ENCODE measurements at places on chromosomes 11 and 22.

DNA sequence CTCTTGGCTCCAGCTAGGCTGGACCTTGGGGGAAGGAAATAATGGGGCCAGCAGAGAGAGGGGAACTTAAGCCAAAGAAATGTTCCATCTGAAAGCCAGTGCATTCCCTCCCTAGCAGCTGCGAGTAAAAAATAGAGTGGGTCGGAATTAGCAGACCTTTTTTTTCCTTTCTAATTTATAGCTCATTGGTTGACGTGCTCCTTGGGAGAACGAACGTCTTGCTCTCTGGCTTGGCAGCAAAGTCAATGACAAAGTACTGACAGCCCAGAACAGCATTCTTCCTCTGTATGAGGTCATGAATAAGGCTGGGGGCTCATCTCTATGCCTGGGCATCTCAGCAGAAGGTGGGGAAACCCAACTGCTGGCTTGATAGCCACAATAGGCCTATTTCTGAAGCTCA is 65.0 kb downstream of the SEZ6L start:
- DNase-seq: no peak

DNA sequence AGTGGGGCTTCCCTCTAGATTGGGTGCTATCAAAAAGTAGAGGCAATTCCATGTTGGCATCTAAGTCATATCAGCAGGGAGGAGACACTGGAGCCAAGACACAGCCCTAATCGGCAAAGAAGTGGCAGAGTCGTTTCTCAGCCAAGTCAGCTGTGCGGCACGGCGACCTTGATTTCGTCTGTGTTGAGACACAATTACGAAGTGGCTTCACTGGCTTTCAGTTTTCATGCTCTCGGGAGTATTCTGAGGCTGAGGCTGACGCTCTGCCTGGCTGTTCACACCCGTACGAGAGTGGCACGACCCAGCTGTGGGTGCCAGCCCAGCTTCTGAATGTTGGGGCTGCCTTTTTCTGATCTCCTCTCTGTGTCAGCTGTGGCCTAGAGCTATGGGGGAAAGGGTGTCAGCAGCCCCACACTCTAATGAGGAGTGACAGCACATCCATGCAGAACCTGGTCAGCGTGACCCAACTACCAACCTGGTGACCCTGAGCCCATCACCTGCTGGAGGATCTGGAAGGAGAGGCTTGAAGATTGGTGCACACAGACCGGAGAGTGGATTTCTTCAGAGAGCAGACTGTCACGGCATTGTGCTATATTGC is 105.7 kb upstream of the TMEM45B start:
- DNase-seq: no peak

DNA sequence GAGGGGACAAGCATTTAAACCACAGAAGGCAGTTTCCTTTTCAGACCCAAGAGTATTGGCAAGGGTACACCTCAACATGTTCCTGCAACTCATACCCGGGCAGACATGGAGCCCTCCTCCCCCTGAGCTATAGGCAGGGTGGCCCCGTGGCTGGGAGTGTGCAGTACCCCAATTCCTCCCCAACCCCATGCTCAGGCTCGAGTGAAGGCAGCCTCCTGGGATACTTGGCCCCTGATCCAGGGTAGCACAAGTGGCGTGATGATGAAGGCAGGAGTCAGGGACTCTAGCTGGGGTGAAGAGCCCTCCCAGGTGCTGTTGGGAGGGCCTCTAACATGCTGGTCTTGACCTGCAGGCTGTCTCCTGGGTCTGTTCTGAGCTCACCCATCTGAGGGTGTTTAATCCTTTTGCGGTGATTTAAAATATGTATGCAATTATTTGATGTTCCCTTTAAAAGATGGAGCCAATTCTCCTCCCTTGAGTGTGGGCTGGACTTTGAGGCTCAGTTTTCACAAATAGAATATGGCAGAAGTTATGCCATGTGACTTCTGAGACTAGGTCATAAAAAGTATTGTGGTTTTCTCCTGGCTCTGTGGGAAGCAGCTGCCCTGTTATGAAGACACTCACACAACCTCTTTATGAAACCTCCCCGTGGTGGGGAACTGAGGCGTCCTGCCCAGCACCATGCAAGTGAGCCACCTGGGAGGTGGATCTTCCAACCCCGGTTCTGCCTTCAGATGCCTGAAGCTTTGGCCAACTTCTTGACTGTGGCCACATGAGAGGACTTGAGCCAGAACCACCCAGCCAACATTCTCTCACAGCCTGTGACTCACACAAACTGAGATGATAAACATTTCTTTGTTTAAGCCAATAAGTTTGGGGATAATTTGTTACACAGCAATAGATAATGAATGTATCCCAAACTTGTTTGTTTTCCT is 54.7 kb upstream of the NECTIN1 start:
- no peak for DNase-seq

GRCh38 chr22:41043722-41044121 is 48.7 kb upstream of the EP300 start:
- no peak for DNase-seq

- DNase-seq: no peak
These were observed 2.7 kb upstream of the PPARA start for GRCh38 chr22:46147471-46148267.

DNA sequence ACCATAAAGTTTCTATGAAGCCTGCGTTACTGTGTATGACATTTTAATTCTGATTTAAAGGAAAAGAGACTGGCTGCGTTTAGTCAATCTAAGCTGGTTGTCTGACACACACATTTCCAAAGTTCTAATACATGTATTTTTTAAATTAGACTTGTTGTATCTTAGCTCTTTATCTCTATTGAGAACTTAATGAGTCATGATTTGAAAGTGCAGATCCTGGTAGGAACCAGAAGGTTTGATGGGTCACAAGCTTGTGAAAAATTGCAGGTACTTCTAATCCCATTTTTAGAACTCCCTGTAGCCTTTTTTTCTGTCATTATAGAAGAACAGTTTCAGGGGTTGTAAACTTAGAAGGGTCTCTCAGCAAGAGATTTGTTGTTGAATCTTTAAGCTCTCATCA is 210.3 kb downstream of the DDX10 start:
- DNase-seq: no peak

GRCh38 chr11:3341298-3341697 is 37.6 kb downstream of the ZNF195 start:
- peak; percentile 24 for DNase-seq

- no peak for DNase-seq
These were observed 191.8 kb upstream of the NTM start for GRCh38 chr11:131178596-131178995.

DNA sequence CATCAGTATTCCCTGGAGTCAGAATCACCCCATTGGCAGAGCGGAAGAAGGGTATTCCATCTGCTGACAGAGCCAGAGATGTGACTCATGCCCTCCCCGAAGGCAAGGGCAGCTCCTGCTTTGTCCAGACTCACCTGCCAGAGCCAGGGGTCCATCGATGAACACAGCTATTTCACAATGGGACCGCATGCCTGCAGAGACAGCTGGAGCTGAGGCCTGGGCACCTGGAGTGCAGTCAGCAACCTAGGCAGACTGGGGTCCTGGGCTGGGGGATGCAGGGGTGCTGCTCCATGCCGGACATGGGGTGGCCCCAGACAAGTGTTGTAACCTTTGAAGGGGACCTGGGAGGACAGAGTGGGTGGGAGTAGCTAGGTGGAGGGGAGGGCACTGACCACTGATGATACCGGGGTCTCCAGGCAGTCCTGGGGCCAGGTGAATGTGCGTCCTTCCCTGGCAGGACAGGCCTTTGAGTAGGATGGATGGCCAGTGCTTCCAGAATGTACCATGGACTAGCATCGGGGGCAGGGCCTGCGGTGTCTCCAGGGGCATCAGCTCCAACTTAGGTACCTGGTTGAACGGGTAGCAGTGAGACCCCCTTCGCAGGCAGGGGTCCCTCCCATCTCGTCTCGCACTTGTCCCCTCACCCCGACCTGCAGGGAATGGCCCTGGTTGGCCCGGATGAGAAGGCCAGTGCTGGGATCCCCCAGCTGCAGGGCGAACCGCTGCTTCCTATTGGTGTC is 1.7 kb downstream of the TRPT1 start:
- peak; percentile 19 for DNase-seq

DNA sequence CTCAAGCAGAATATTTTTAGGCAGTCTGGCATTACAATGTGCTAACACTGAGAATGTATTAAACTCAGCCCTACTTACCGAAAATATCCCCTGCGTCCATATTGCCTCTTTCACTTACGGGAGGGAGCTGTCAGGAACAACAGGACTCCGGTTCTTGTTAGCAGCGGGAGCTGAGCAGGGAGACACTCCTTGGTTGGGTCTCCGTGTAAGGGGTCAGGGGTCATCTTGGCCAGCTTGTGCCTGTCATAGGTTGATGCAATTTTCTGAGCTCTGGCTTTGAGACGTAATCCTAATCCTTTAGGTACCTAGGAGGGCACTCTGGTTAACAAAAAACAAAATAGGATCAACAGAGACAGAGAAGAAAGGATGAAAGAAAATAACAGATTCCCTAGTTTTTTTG is 1477.2 kb downstream of the BRD1 start:
- DNase-seq: no peak
